Neural progenitor cell (in vitro differentiated cells): ENCODE measurements at places on chromosomes 7 and 10. TPM values are rescaled to one million over a fixed set of nuclear protein-coding genes. Genes with fewer than 3 reads are reported as not detected.

Gene NANOS1
- 10.2 and 12.4 TPM in 2 replicates for total RNA-seq

Gene KCP
- total RNA-seq = 0.06 and 3.5 TPM in 2 replicates

GRCh38 chr10:62810156-62810902, 5.8 kb downstream of the ADO start:
- no peak overlapping the region for H3K27ac ChIP-seq
- no peak overlapping the region for H3K4me3 ChIP-seq
- H3K4me1 ChIP-seq = peaks cover 25% of the 10 kb centered on the region
- H3K36me3 ChIP-seq = no peaks in the 10 kb centered on the region

Gene SPAM1
- not detected in 2 replicates for total RNA-seq

DNA sequence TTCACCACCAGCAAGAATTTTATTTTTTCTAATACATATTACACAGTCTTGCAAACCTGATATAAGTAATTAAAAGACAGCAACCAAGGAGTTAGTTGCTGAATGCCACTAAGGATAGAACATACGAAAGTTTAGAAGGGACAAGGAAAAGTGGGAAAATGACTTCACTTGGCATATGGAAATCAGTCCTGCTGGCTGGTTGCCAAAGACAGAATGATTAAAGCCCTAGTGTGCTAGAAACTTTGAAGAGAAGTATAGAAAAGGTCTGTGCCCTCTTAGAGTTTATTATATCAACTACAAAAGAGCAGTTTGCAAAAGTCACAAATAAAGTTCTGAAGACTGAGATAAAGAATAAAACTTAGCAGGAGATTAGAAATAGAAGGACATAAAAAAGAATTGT, 5.8 kb upstream of the YAE1 start:
- no peaks in the 10 kb centered on the region for H3K36me3 ChIP-seq
- H3K27ac ChIP-seq = no peak overlapping the region
- H3K27me3 ChIP-seq = no peaks in the 10 kb centered on the region
- H3K4me3 ChIP-seq = no peak overlapping the region
- H3K4me1 ChIP-seq = peaks cover 3% of the 10 kb centered on the region
- no peak for DNase-seq

Gene CC2D2B
- 0.22 and 0.37 TPM in 2 replicates for total RNA-seq

DNA sequence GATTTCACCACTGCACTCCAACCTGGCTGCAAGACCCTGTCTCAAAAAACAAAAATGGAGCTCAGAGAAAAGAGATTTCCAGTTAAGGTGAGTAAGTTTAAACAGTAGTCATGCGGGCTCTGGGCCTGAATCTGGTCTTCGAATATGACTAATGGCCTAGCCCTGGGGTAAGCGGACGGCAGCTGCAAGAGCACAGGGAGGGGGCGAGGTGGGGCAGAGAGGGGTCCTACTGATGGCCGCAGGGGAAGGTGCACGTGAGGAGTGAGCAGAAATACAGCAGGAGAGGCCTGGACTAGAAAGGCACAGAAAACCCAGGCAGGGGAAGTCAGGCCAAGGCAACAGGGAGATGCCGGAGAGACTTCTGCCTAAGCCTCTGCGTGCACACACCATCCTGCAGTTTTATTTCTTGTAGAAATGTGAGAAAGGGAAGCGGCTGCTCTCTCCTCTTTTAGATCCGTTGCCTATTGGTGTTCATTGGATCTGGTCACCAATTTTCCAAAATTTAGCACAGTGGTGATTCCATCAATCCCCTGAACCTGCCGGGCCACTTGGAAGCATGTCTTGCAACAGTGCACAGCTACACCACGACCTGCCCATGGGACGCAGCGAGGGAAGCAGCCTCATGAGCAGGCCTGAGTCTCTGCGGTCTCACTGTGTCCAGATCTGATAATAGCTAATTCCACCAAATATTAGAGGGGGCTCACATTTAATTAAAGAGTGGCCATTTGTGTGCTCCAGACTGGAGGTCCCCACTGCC, 139.0 kb downstream of the PAXIP1 start:
- H3K36me3 ChIP-seq = no peaks in the 10 kb centered on the region
- no peak for DNase-seq
- no peak overlapping the region for H3K27ac ChIP-seq
- H3K4me3 ChIP-seq = no peak overlapping the region

DNA sequence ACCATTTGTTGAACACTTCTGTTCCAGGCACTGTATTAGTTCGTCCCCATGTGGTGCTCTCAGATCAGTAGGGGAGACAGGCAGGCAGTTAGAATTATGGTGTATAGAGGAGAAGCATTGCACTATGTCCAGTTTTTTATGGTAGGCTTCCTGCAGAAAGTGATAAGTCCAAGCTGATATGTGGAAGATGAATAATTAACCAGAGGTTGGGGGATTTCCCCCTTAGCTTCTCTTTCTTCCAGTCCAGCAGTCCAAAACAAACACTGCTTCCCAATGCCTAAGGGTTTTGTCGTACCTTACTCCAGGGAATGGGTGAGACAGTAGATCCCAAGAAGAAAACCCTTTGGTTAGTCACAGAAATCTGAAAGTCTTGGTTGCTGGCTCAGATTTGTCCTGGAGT, 19.2 kb downstream of the HIF1AN start:
- DNase-seq = no peak
- H3K27me3 ChIP-seq = no peaks in the 10 kb centered on the region
- no peaks in the 10 kb centered on the region for H3K4me1 ChIP-seq
- no peak overlapping the region for H3K27ac ChIP-seq
- no peaks in the 10 kb centered on the region for H3K36me3 ChIP-seq
- no peak overlapping the region for H3K4me3 ChIP-seq

- no peaks in the 10 kb centered on the region for H3K4me1 ChIP-seq
- H3K36me3 ChIP-seq = no peaks in the 10 kb centered on the region
- H3K27me3 ChIP-seq = no peaks in the 10 kb centered on the region
These were observed 44.4 kb upstream of the AKR1C2 start for GRCh38 chr10:5047912-5048628.

Gene IGF2BP3
- total RNA-seq = 172 and 242 TPM in 2 replicates

GRCh38 chr7:157676456-157677255, 339.9 kb downstream of the DNAJB6 start:
- no peak overlapping the region for H3K27ac ChIP-seq
- H3K36me3 ChIP-seq = no peaks in the 10 kb centered on the region
- H3K27me3 ChIP-seq = peaks cover 84% of the 10 kb centered on the region
- peaks cover 50% of the 10 kb centered on the region for H3K4me1 ChIP-seq
- H3K4me3 ChIP-seq = no peak overlapping the region
- no peak for DNase-seq

Gene SORCS1
- total RNA-seq = 11.1 and 15.2 TPM in 2 replicates
